Progenitor cell of endocrine pancreas (in vitro differentiated cells): ENCODE measurements at places on chromosomes 11 and 22. TPM values are rescaled to one million over a fixed set of nuclear protein-coding genes. Genes with fewer than 3 reads are reported as not detected.

OR52B6 gene
- total RNA-seq = not detected in 2 replicates

OR5B21 gene
- not detected in 2 replicates for total RNA-seq

ALDH3B2 gene
- 0.67 and 1.6 TPM in 2 replicates for total RNA-seq

KIAA1671 gene
- total RNA-seq = 57.1 and 62.1 TPM in 2 replicates

CASTOR1 gene
- 7.2 and 9.3 TPM in 2 replicates for total RNA-seq

KRTAP5-1 gene
- not detected in 2 replicates for total RNA-seq

APOL6 gene
- total RNA-seq = 0.07 TPM in 2 replicates

DDTL gene
- total RNA-seq = not detected in 2 replicates

DDI1 gene
- total RNA-seq = not detected in 2 replicates

OR6A2 gene
- total RNA-seq = 0.13 and 0.24 TPM in 2 replicates

MS4A2 gene
- not detected in 2 replicates for total RNA-seq

LRRN4CL gene
- 0.65 and 0.89 TPM in 2 replicates for total RNA-seq

GRIK4 gene
- total RNA-seq = 0.13 TPM in 1 of 2 replicates, not detected in the other

OOSP2 gene
- total RNA-seq = not detected in 2 replicates
